ENCODE measurements at places on chromosomes 3 and 15.

DNA sequence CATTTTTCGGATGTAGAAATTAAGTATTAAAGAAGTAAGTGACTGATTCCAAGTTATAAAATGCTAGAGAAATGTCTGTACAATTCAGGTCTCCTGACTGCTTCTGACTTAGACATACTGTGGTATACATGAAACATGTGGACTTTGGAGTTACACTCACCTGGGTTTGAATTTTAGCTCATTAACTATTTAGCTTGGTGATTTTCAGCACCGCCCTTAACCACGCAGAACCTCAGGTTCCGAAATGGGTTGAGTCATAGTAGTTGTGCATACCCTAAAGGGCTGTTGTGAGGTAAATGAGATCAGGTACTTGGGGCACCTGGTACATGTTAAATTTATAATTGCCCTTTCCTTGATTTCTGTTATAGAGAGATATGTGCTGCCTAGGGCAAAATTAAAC, 32.9 kb upstream of the UTS2B start:
- no peak for DNase-seq

GRCh38 chr3:71753701-71754609, at the start of gene GPR27:
TSS of gene GPR27 (plus strand) at chr3:71753855. CDS start at chr3:71754050, 195 bp downstream.
- DNase-seq: no peak

GRCh38 chr3:193772422-193772763, 179.4 kb downstream of the OPA1 start:
- DNase-seq: no peak

- DNase-seq: no peak
These were observed 26.5 kb upstream of the VEPH1 start for GRCh38 chr3:157529751-157530150.

DNA sequence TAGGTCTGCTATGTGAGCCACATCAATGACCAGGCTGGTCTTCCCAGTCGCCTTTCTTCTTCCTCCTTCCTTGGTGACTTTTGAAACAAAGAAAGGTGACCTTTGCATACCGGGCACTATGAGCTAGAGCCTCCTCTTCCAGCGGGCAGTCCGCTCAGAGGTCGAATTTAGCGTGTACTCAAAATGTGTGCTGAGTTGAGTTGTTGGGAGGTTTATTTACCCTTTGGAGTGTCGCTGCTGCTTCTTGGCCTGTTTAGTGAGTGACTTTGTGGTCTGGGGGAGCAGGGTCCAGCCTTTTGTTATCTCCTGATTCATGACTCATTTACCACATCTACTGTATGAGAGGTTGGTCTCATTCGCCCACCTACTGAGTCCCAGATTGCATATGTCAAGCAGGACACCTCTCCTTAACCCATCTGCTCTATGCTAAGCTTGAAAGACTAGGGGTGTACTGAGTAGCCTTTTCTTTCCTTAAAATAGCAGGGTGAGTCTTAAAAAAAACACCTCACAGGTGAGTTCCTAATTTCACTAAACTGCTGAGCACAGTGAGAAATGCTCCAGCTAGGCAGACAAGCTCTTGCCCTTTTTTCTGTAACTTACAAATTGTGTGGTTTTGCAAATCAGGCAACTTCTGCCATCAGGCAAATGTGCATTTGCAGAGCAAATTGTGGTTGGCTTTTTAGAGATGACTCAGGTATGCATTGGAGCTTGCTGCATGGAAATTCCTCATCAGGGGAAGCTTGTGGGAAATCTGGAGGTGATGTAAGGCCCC, 3.2 kb upstream of the SIAH2 start:
- no peak for DNase-seq

DNA sequence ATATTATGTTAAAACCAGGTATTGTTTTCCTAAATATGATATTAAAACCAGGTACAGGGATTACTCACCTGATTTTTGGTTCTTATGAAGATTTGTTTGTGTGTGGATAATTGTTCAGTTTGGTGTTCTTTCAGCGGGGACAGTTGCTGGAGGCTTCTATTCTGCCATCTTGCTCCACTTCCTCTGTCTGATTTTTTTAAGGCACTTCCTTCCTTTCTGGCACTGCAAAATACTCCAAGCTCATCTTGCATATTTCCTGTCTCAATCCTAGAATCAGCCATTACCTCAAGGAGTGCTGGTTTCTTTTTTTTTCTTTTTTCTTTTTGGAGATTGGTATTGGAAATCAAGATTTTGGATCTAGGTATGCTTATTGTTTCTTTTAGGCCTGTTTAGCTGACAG, 229.9 kb downstream of the SV2B start:
- DNase-seq: no peak

DNA sequence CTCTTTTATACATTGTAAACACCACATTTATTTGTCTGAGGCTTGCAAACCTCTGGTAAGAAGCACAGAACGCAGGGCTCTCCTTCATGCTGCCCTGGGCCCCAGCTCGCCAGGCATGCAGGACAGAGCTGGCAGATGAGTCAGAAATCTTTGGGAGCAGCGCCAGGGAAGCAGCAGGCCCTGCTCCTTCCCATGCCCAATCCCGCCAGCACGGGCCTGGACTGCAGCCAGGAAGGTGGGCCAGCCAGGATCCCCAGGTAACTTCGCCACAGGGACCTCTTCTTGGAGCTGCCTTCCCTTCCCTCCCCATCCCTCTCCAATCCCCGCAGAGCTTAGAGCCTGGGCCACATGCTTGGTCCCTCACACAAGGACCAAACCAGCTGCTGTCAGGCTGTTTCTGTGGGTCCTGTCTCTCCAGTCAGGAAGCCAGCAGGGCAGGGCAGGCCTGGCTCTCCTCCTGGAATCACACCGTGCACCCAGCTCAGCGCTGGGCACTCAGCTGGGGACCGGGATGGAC, 8.8 kb downstream of the STOML1 start:
- no peak for DNase-seq

- DNase-seq: no peak
These were observed 1.8 kb downstream of the SPTSSB start for GRCh38 chr3:161369531-161369930.

- no peak for DNase-seq
These were observed 25.0 kb downstream of the ACP3 start for GRCh38 chr3:132342183-132342582.

GRCh38 chr3:27533718-27534573, 49.8 kb upstream of the SLC4A7 start:
- no peak for DNase-seq

GRCh38 chr3:177852001-177852807, 654.9 kb upstream of the TBL1XR1 start:
- no peak for DNase-seq

- no peak for DNase-seq
These were observed 937.6 kb downstream of the MCTP2 start for GRCh38 chr15:95168951-95169431.

GRCh38 chr15:42102646-42103235, 8.4 kb upstream of the PLA2G4D start:
- no peak for DNase-seq

- no peak for DNase-seq
These were observed 96.1 kb downstream of the TOP2B start for GRCh38 chr3:25568525-25569078.

GRCh38 chr15:22856659-22857058, 18.2 kb downstream of the NIPA2 start:
- DNase-seq: no peak
